Activated gamma-delta T cell treated with Interleukin-2 at 50 U/mL for 16 hours (primary cell): ENCODE measurements at places on chromosomes 6 and 20.

DNA sequence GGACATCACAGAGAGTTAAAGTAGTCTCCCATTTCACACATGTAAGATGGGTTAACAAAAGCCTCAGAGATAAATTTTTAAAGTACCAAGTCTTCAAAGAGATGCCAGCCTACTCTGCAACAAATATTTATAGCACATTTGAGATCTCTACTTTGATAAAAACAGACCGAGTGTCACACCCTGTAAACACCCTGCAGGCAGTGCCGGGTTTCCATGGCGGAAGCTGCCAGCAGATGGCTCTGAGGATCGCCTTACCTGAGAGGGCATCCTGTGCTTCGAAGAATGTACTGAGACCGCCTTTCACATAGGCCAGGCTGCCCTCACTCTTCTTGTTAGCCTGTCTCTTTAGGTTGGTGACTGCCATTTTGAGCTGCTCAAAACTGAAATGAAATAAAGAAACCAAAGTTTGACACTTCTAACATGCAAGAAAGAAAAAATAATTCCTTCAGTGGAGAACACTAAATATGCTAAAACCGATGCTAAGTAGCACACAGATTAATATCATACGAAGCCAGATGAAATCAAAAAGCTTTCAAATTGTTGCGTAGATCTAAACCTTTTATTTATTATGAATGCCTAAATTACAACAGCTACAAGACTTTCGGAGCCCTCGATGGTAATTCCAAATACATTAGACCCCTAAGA lies 39.3 kb downstream of the HUS1B start:
- no peak for DNase-seq

GRCh38 chr20:22546344-22546743 lies 38.0 kb downstream of the FOXA2 start:
- no peak for DNase-seq

GRCh38 chr20:35907017-35907701 lies 47.1 kb downstream of the SCAND1 start:
- no peak for DNase-seq

DNA sequence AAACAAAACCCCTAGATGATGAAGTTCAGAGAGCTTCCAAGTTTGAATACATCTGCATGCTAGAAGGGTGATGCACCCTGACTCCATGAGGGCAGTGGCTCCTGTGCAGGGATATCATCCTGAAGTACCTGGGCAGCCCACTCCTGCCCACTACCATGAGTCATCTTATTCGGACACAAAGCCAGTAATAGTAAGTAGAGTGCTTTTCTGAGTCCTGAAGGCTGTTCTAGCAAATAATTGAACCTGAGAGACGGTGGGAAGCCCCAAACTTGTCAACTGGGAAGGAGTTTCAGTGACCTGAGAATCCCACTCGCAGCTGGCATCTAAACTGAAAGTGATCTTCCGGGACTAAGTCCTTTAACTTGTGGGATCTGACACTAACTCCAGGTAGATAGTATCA lies 152.9 kb upstream of the COL21A1 start:
- no peak for DNase-seq

DNA sequence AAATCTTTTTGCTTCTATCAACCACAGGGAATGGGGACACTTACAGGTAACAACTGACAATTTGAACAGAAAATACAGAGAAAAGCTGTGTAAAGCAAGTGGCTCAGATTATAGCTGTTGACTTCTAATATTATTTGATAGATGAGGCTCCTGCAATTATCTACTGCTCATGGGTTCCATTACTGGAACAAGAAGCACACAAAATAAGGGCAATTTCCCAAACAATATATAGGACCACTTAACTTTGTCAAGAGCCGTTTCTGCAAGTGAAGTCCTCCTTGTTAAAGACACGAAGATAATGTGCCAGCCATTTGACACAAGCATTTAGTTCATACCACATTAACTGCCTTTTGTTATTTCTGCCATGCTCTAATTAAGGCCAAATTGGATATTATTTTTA lies 315.5 kb upstream of the ARID1B start:
- DNase-seq: no peak

- DNase-seq: no peak
Measured at GRCh38 chr6:53847796-53848314, 53.0 kb downstream of the LRRC1 start.

DNA sequence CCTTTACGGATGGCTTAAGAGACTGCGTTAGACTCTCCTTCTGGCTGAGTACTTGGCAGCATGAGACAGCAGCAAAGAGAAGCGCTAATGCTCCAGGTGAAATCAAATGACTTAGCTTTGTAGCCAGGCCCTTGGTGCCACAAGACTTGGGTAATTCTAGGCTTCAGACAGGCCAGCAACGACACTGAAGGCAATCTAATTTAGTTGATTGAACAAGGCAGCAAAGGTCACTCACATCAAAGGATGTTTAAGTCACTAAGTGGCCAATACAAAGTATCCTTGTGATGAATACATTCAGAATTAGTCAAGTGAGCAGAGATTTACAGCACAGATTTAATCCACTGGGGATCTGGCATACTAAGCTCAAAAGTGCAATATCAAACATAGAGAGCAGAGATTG lies 113.2 kb downstream of the FAM83B start:
- DNase-seq: no peak

- DNase-seq: no peak
Measured at GRCh38 chr6:45431317-45432065, 53.8 kb upstream of the SUPT3H start.

GRCh38 chr20:43444107-43444506 lies 13.6 kb upstream of the SRSF6 start:
- DNase-seq: no peak

GRCh38 chr20:46111028-46111835 lies 6.9 kb upstream of the CD40 start:
- DNase-seq: no peak

- DNase-seq: no peak
Measured at GRCh38 chr6:163668061-163668426, 253.5 kb downstream of the QKI start.
